ENCODE measurements at places on chromosomes 12 and 14.

GRCh38 chr12:114674251-114675047 lies 9.5 kb downstream of the TBX3 start:
- DNase-seq, result no peak

DNA sequence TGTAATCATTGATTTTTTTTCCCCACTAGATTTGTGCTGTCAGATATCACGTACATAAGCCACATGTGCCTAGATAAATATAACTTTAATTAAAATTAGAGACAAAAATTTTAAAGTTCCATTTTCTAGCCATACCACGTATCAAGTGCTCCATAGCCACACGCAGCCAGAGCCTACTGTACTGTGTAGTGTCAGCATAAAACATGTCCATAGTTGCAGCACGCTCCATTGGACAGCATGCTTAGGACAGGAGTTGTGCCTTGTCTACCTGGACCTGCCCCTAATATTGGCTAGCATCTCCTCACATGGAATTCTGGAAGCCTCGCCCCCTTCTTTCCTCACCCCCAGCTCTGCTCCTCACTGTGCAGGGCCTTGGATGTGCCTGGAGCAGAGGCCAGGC lies 116.5 kb downstream of the SRGAP1 start:
- DNase-seq, result no peak

DNA sequence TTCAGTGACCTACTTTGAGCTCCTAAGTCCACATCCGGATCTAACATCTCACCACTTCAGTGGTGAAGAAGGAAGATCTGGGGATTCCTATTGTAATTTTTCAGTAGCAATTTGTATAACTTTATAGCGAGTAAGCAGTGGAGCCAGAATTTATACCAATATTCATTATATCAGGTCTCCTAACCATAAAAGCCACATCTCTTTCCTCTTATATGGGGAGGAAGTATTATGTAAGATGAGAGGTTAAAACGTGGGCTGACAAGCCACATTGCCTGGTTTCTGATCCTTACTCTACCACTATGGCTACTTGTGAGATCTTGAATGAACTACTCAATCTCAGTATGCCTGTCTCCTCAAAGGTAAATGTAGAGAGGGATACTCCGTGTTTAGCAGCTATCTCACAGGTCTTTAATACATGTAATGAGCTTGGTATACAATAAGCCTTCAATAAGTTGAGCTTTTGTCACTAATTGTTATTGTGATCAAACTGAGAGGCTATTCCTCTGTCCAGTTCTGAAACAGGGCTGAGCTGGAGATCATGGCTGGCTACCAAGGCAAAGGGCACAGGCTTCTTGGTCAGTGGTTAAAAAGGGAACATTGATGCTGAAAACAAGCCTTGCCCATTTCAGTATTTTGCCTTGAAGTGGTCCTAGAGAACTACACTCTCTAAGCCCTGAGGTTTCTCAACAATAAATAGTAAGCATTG lies 3.3 kb upstream of the TMEM117 start:
- no peak for DNase-seq

GRCh38 chr12:12398026-12398859 lies 41.4 kb downstream of the BORCS5 start:
- DNase-seq, result no peak

DNA sequence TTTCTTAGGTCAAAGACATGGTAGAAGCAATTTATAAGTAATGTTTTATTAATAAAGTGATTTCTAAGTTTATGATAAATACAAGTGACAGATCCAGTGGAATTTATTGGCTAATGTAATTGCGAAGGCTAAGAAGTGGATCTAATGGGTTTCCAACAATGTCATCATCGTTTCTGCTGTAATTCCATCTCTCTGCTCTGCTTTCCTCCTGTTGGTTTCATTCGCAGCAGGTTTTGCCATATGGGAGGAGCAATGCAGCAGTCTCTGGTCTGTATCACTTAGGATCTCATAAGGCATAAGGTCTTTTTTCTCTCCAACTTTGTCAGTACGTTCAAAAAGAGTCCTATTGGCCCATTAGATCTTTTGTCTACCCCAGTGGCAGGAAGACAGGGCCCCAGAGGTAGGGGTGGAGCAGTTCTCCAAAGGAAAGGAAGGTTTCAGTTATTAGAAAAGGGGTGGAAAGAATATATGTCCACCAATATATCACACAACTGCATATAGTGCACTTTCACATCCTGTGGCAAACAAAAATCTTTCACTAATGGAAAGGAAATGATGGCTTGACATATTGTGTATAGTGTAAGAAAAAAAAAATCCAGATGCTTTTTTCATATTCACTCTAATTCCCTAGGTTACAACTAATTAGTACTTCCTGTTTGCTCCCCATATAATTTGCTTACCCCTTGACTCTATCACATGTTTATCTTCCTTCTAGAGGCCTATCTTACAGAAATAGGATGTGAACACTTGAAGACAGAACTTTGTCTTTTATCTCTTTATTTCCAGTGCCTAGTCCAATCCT lies 451.3 kb downstream of the ZFP36L1 start:
- no peak for DNase-seq

DNA sequence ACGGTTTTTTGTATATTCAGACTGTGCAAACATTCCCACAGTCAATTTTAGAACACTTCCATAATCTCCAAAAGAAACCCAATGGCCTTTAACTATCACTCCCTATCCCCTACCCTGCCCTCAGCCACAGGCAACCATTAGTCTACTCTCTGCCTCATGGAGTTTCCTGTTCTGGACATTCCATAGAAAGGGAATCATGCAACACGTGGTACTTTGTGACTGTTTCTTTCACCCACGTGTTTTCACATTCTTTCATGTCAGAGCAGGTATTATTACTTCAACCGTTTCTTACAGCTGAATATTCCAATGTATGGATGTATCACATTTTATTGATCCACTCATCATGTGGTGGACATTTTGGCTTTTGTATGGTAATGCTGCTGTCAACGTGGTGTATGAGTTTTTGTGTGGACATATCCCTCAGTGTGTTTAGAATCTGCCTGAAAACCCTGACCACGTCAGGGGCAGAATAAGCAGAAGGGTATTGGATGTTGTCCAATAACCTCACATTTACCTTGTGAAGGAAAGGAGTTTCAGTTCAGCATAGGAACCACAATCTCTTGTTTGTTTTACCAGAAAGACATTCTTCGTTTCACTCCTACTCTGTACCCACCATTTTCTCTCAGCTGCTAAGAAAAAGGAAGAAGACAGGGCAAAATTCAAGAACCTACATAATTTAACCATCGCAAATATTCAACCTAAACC lies 107.5 kb upstream of the DYRK2 start:
- DNase-seq, result no peak

- DNase-seq, result no peak
Observed at GRCh38 chr12:101780599-101780998, 41.3 kb upstream of the SYCP3 start.

- no peak for DNase-seq
Observed at GRCh38 chr14:21825149-21825743, 151.6 kb upstream of the OR4E1 start.

- no peak for DNase-seq
Observed at GRCh38 chr14:104891664-104892530, 26.8 kb downstream of the CEP170B start.

DNA sequence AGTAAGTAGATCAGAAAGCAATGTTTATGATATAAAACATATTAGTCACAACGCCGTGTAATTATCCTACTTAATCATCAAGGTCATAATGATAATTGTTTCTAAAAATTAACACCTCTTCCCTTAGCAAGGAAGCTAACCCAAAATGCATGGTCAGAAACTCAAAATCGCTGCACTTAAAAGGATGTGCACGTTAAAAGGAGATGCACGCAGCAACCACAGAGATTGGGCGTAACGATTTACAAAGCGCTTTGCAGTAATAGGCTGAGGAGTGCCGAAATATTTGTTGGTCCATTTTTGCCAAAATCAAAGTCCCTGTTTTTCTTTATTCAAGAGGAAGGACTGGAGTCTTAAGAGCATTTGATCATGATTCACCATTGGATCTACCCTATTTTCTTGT lies 1077.2 kb downstream of the VRK1 start:
- no peak for DNase-seq

- no peak for DNase-seq
Observed at GRCh38 chr12:98022961-98023360, 492.4 kb upstream of the TMPO start.

- no peak for DNase-seq
Observed at GRCh38 chr14:59601056-59601455, 24.4 kb upstream of the CCDC175 start.

DNA sequence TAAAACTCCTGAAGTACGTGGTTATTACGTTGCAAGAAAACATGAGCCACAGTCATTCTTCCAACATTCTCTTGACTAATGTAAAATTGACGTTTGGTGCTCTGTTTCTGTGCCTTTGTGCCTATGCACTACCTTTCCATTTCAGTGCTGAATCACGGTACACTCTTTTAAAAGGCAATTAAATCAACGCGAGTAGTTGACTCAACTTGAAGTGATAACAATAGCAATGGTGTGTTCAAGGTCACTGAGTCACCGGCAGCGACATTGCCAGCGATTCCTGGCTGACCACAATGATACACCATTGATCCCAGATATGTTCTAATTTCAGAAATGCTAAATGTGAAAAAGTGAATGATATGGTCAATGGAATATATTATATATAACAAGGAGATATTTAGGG lies 17.8 kb downstream of the AK7 start:
- DNase-seq, result no peak

DNA sequence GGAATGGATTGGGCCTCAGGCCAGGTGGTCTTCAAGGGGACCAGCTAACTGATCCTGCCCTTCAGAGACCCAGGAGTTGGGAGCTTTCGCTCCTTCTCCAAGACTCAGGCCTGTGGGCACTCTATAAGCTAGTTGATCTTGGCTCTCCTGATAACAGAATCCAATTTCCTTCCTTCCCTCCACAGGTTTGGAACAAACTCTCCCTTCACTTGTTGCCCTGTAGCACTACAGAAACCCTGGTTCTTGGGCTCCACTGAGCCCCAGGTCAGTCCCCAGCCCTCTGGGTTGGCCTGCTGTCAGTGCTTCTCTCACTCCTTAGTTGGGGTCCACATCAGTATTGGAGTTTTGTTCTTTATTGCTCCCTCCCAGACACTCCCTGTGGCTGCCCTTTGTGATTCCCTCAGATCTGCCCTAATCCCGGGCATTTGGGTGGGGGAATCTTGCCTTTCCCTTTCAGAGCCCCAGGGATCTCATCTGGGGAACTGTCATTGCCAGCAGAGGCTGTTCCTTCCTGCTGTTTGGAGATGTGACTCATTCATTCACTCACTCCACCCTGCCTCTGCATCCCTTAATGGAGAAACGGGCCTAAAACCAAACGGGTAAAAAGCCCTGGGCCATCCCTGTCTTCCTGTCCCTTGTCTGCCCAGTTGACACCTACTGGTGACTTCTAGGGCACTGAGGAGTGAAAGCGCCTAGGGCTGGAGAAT lies 4.4 kb upstream of the GPD1 start:
- no peak for DNase-seq

- no peak for DNase-seq
Observed at GRCh38 chr12:132651444-132652100, 33.0 kb downstream of the P2RX2 start.

DNA sequence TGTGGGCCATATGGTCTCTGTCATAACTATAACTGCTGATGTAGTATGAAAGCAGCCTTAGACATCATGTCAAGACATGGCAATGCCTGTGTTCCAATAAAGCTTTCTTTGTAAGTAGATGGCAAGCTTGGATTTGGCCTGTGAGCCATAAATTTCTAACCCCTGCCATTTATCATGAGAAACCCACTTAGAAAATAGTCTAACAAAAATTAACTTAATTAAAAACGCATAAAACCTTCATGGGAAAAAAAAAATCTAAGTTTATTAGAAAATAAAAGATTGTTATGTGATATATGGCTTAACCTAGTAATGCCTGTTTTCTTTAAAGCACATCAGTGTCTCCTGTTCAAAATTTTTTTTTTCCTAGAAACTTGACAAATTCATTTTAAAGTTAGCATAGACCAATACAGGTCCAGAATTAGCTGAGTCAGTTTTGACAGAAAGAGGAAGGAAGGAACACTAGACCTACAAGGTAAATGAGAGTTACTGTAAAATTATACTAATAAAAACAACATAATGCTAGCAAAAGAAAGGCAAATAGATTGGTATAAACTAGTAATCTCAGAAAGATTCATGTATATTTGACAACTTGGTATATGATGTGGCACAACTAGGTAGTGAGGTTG lies 68.2 kb downstream of the USP15 start:
- no peak for DNase-seq

- no peak for DNase-seq
Observed at GRCh38 chr14:75812622-75813021, 151.6 kb downstream of the TTLL5 start.

DNA sequence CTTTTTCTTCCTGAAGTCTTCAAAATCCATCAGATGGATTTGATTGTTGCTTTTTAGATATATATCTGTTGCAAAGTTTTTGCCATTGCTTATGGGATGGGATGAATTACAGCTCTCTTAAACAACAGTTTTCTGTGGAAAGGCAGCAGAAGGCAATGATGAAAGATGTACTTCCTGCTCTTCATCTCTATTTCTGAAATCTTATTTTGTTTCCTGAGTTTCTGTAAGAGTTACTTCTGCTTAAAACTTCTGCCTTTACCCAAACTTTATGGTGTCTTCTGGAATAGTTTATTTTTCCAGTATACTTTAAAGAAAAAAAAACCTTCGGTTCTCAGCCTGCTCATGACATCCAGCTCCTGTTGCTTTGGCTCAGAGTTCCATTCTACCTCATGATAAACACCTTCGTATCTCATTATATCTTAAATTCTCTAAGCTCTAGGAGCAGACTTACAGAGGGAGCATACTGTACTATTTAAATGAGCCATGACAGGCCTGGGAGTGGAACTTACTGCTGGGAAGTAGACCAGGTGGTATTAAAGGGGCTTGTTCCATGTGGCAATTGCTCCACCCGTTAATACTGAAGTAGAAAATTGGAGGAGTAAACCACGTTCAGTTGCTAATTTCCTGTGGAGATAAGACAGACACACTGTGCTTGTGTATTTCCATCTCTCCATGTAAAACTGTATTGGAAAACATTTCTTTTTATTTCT lies 288.4 kb downstream of the FBXL14 start:
- no peak for DNase-seq

- no peak for DNase-seq
Observed at GRCh38 chr14:103450416-103450815, 65.2 kb downstream of the MARK3 start.

DNA sequence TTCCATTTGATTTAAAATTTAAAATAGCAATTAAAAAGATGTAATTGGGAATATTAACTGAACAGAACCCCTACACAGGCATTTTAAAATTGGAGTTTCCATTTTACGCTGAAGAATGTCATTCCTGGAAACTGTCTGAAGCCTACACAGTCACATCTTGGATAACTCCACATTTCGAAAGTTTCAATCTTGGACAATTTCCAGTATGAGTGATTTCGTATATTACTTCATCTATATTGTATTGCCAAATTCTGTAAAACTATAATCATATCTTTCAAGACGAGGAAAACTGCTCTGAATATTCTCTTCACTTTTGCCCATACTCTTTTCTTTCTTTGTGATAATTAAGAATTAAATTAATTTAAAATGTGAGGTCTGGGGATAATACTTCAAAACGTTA lies 194.2 kb upstream of the ABCD2 start:
- DNase-seq, result no peak

GRCh38 chr12:23911574-23911973 lies 37.9 kb downstream of the SOX5 start:
- DNase-seq, result no peak

GRCh38 chr14:96011131-96011530 lies 28.0 kb upstream of the C14orf132 start:
- no peak for DNase-seq
